ENCODE measurements at places on chromosomes 4 and X.

GRCh38 chr4:76504613-76505465 is 69.8 kb downstream of the SHROOM3 start:
- DNase-seq = peak; percentile 80

- DNase-seq = no peak
These were observed 11.4 kb upstream of the EXOC1L start for GRCh38 chr4:55808186-55808585.

- DNase-seq = no peak
These were observed 109.2 kb downstream of the DCTD start for GRCh38 chr4:182807767-182808548.

GRCh38 chr4:1195109-1195671 is 22.8 kb upstream of the SPON2 start:
- DNase-seq = no peak

DNA sequence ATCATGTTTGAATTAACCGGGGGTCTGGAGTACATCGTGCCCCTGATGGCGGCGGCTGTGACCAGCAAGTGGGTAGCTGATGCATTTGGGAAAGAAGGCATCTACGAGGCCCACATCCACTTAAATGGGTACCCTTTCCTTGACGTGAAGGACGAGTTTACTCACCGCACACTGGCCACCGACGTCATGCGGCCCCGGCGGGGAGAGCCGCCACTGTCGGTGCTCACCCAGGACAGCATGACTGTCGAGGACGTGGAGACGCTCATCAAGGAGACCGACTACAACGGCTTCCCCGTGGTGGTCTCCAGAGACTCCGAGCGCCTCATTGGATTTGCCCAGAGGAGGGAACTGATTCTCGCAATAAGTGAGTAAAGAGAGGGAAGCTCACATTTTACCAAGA is 56.9 kb downstream of the CLCN4 start:
- DNase-seq = no peak

GRCh38 chr4:68905598-68905938 is 46.0 kb downstream of the UGT2A3 start:
- no peak for DNase-seq

GRCh38 chr4:129862461-129862860 is 766.5 kb downstream of the C4orf33 start:
- DNase-seq = no peak

DNA sequence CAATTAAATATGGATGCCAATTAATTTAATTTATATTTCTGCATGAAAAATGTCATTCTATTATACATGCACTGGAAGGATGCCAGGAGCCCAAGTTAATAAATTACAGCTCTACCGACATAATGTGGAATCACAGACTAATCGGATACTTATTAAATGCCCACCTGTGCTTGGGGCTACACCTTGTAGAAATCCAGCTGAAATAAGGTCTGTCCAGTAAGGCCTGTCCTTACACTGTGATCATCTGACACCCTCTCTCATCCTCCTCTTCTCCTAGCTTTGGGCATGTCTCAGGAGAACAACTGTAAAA is 6.0 kb upstream of the SHISA3 start:
- DNase-seq = no peak

GRCh38 chrX:33906971-33907370 is 225.1 kb downstream of the FAM47A start:
- DNase-seq = no peak

DNA sequence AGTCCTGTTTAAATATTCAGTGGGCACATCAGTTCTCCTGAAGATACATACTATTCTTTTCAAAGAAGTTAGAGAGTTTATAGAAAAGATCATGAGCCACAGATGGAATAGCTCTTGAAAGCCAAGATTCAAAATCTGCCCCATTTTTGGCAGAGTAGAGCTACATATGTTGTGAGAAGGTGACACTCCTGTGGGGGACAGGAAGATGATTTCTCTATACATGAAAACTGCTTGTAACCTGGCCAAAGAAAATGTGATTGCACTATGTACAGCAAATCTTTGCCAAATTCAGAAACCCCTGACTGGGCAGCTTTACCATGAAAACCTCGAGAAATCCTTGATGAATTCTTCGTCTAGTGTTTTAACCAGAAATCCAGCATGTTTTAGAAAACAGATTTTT is 44.9 kb downstream of the GPM6A start:
- no peak for DNase-seq

DNA sequence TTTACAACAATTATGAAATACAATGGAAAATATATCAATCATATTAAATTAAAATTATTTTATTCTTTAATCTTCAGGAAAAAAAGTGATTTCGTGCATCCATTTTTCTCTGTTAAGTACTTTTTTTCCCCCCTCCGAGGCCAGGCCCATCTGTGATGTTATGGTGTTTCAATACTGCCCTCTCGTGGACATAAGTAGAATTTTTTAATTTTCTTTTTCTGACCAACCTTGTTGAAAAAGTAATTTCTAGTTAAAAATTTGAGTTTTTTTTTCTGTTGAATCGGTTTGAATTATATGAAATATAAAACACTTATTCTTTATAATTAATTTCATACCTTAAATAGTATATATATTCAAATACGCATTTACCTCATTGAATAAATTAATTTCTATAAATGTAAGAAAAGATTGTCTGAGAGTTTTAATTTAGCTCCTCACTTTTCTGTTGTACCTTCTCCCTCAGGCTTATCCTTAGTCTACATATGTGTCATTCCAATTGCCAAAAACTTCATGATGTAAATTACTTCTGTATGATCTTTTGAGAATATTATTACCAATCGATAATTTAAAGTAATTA is 175.8 kb upstream of the TECRL start:
- peak; percentile 26 for DNase-seq

DNA sequence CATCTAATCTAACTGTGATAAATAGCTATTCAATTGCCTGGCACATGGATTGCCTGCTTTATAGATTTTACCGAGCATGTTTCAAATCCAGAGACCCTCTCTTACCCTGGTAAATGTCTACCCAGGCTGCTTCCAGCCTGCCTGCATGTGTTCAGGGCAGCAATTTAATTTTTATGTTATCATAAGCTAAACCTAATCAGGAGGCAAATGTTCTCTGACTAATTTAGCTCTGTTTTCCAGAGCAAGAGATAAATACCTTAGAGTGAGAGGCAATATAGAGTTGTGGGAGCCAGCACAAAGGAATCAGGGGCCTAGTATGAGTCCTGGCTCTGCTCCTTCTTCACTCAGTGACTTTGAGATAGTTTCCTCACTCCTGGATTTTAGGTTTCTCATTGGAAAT is 37.7 kb downstream of the PARM1 start:
- no peak for DNase-seq

DNA sequence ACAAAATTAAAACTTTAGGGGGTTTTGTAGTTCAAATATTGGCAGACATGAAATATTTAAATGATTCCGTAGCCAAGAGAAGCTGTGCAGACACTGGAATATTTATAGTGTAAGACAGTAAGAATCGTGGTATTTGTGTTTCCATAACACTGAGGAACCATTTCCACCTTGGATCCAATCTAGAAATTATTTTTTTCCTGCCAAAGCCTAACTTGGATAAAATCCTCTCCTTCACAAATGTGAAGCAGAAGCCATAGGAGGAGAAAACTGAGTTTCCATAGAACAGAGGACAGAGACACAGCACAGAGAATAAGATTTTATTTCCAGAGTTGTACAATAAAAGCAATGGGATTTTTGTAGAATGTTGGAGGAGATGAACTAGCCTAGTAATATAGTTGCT is 19.9 kb upstream of the SRPX start:
- no peak for DNase-seq

GRCh38 chr4:13536607-13537006 is 7.7 kb downstream of the NKX3-2 start:
- no peak for DNase-seq

GRCh38 chrX:10926891-10927290 is 184.2 kb upstream of the HCCS start:
- DNase-seq = peak; percentile 93
